SIG-M5 (cell line): ENCODE measurements at places on chromosomes 1 and 21.

DNA sequence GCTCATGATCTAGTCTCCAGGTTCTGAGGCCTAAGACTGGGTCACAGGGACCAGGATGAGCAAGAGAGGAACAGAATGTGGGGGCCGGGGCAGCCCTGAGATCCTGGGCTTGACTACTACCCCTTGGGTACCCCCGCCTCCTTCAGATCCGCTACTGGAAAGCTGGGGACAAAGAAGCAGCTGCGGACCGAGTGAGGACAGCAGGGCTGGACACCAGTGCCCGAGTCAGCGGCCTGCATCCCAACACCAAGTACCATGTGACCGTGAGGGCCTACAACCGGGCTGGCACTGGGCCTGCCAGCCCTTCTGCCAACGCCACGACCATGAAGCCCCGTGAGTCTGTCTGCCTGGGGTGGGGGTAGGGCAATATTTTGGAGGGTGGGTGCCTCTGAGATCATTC lies 12.5 kb downstream of the TMEM81 start:
- DNase-seq, result no peak

GRCh38 chr21:44889625-44890337 lies 16.3 kb upstream of the PTTG1IP start:
- no peak for DNase-seq

DNA sequence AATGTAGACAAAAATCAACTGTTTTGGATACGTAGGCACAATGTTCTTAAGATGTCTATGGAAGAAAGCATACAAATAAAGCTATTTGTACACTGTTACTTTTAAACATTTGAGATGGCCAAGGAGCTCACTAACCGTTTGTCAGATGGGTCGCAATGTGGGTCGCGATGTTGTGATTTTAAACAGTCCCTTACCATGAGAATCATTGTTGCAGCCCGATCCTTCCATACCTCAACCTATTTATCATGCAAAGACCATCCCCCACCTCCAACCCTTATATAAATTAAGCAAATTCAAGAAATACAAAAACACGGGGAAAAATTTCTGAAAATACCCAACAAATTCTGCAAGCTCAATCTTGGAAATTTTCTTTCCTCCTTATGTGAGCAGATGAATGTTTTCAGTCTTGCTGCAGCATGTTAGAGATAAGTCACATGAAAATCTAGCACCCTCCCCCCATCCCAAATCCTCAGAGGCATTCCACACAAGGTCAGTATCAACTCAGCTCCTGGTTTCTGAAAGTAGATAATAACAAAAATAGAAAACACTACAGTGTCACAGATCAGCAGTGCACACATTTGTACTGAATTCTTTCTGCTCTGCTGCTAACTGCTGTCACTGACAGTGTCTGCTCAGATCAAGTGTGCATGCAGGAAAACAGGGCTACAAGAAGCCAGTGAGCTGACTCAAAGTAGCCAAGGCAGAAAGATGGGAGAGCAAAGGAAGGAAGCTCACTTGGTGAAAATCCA lies 92.9 kb upstream of the TTC39A start:
- DNase-seq, result no peak

- DNase-seq, result no peak
These were observed 231.5 kb upstream of the ST6GALNAC5 start for GRCh38 chr1:76635784-76636183.

DNA sequence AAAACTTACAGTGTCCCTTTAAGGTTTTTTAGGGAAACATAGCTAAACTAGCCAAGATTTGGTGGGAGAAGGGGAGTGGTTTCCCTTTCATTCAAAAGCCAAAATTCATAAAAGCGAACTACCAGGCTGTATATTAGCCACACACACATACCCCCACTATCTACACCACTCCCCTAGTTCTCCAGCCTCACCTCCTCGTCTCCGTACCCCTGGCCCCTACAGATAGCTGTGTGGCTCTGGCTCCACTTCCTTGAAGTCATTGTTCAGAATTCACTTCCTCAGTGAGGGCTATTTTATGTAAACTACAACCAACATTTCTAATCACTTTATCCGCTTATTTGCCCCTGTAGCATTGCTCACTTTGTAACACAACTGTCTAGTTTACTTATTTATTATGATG lies 5.3 kb upstream of the DPH5 start:
- DNase-seq, result no peak

DNA sequence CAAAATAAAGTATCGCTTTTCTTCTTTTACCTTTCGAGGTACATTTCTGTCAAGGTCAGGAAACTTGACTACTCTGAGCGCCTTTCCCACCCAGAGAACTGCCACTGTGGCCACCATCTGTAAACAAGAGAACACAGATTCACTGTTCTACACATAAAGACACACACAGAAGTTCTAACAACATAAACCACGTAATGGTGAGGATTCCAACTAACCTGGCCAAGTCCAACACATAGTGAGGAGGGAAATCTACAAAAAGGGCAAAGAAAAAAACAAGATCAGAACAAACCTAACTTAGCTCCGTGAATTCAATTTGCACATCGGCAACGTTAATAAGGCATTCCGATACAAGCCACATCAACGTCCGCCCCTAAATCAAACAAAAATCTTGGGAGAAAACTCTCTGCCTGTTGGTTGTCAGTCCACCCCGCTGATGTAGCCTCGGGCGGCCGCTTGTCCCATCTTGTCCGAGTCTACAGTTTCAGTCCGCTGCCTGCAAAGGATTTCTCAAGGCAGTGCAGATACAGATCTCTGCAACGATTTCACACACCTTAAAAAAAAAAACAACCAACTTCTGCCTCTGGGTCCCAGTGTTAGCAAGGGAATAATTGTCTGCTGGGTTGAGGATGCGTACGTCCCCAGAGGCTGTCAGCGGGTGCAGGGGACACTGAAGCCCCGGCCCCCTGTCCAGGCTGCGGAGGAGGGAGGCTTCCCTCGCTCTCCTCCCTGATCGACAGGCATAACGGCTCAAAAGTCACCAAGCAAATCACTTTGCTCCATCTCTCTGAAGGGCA lies 1.0 kb downstream of the SLC35D1 start:
- DNase-seq, result no peak

- DNase-seq, result no peak
These were observed 38.0 kb upstream of the COL18A1 start for GRCh38 chr21:45366931-45367401.

DNA sequence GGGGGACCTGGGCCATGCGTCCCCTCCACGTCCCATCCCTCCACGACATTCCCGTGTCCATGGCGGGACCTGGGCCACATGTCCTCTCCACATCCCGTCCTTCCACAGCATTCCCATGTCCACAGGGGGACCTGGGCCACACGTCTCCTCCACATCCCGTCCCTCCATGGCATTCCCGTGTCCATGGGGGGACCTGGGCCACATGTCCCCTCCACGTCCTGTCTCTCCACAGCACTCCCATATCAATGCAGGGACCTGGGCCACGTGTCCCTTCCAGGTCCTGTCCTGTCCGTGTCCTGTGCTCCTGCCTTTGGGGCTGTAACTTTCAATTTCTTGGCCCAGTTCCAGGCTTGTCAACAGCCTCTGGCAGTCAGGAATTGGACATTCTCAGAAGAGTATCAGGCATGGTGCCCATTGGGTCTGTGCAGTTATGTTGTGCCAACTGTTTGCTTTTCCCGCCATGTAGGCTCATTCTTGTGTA lies 47.1 kb downstream of the WNT9A start:
- DNase-seq, result no peak

DNA sequence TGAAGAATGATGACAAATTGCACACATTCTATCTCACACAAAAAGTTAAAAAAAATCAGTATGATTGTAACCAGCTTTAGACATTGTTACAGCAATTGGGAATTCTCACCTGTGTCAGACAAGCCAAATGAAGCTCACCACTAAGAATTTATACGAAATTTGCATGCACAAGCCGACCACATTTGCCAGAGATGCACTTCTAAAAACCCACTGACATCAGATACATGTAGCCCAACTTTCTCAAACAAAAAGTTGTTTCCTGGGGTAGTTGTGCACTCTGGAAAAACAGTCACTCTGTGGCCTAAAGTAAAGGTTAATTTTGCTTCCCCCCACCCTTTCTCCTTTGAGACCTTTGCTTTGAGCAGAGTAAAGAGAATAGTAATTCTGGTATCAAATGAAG lies 67.9 kb upstream of the IL12RB2 start:
- DNase-seq, result no peak

GRCh38 chr1:26583646-26584485 lies 54.3 kb downstream of the RPS6KA1 start:
- no peak for DNase-seq

DNA sequence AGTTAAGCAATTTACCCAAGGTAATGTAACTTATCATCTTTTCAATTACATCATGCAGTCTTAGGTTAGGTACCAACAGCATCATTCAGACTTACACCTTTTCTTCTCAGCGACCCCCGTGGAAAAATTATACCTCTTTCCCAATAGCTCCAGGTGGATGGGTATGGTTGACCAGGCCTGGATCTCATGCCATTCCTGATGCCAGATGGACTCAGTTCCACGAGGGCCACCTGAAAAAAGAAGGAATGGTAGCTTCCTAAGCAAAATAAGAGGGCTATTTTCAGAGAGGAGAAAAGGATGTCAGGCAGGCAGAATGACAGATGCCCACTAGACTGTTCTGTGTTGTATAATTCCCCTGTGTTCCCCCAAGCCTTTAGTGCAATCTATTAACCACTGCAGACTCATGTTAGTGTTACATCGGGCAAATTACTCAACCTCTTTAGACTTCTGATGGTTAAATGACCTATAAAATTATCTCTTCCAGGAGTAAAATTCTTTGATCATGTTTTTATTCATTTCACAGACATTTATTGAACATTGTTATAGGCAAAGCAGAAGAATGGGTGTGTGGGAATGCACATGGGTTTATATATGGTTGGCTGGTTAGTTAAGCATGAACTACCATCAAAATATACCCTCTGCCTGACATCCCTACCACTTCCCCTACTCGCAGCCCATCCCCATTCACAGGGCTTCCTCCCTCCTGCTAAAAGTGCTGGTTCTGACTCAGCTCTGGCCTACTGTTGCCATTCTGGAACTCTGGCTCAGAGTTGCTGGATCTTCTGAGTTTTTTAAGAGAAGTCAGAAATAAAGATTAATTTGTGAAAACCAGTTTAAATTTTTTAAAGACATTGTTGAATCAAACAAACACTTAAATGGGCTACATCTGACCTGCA lies 10.6 kb upstream of the MYSM1 start:
- no peak for DNase-seq

DNA sequence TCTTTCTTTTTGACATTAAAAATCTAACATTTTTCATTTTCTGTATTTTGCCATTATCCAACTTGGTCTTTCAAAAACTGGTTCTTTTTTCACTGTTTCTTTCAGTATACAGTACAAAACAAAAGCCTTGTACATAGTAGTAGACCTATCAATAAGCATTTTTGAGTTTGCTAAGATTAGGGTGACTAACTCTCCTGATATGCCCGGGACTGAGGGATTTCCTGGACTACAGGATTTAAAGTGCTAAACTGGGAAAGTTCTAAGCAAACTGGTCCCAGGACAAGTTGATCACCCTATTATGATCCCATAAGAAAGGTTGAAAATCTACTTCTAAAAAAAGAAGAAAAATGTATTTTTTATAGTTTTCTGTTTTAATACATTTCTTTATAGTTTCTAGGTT lies 120.9 kb downstream of the USP25 start:
- no peak for DNase-seq

GRCh38 chr1:193905288-193906085 lies 719.1 kb upstream of the B3GALT2 start:
- no peak for DNase-seq

GRCh38 chr21:46046471-46046870 lies 51.4 kb upstream of the COL6A2 start:
- DNase-seq, result no peak

DNA sequence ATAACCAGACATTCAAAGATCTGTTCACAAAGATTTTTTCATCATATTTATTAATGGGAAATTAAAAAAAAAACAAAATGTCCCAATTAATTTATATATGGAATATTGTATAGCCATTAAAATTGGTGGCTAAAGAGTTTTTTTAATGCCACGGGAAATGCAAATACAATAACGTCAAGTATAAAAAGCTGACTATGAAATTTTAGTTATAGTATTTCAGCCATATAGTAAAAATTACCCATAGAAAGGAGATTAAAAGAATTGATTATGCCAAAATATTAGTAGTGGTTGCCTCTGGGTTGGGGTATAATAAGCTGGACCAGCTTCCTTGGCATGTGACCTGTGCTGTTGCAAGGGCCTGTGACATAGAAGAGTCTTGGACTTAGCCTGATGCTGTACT lies 78.8 kb downstream of the KCTD3 start:
- no peak for DNase-seq

GRCh38 chr21:46202592-46203202 lies 18.4 kb upstream of the SPATC1L start:
- DNase-seq, result no peak

DNA sequence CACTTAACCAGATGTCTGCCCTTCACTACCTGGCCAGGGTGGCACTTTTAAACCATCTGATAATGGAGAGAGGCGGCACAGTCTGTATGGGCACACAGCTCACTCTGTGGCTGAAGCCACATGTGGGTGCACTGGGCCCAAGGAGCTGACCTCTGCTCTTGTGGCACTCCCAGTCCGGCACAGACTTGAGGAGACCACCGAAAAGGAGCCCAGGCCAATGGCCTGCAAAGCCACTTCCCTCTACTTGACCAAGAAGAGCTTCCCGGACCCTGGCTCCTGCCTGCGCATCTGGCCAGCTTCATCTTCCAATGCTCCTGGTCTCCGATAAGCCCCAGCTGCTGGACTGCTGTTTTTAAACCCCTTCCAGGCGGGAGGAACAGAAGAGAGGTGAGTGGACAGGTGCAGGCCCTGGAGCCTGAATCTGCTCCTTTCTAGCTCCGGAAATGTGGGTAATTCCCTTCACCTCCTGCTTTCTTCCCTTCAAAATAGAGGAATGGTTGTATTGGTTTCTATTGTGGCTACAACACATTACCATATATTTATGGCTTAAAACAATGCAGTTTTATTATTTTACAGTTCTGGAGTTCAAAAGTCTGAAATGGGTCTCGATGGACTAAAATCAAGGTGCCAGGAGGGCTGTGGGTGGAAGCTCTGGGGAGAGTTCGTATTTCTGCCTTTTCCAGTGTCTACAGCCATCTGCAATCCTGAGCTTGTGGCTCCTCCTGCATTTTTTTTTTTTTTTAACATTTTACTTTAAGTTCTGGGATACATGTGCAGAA lies 11.6 kb downstream of the GNG4 start:
- no peak for DNase-seq

GRCh38 chr1:111735858-111736544 lies 3.2 kb downstream of the INKA2 start:
- DNase-seq, result no peak

GRCh38 chr1:30724655-30725421 lies 1.5 kb upstream of the MATN1 start:
- DNase-seq, result no peak

DNA sequence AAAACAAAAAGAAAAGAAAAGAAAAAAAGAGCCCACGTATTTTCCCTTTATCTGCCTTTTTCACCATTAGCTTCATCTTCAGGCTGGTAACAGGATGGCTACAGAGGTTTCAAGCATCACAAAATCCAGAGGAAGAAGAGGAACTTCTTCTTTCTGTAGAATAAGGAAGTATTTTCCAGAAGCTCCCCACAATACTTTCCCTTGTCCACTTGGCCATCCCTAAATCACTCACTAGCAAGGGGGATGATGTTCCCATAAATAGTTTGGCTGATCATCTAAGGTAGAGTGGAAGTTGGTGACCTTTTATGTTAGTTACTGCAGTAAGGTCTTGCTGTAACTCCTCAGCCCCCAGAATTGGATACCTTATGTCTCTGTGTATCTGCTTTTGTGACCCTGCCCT lies 45.1 kb upstream of the RNF11 start:
- DNase-seq, result no peak
